Dermis lymphatic vessel endothelial cell (primary cell): ENCODE measurements at places on chromosomes 1 and 21. TPM values are rescaled to one million over a fixed set of nuclear protein-coding genes. Genes with fewer than 3 reads are reported as not detected.

SELE gene
- total RNA-seq: 1.5 and 5.3 TPM in 2 replicates

ZNF695 gene
- 1.1 and 1.5 TPM in 2 replicates for total RNA-seq

GPR37L1 gene
- not detected in 2 replicates for total RNA-seq

FNBP1L gene
- 32.8 and 54.7 TPM in 2 replicates for total RNA-seq

CD1D gene
- 0.11 and 0.17 TPM in 2 replicates for total RNA-seq

CHRNB2 gene
- under 0.01 and 0.11 TPM in 2 replicates for total RNA-seq

OR6N1 gene
- not detected in 2 replicates for total RNA-seq
